ENCODE measurements at places on chromosomes 6 and 20.

DNA sequence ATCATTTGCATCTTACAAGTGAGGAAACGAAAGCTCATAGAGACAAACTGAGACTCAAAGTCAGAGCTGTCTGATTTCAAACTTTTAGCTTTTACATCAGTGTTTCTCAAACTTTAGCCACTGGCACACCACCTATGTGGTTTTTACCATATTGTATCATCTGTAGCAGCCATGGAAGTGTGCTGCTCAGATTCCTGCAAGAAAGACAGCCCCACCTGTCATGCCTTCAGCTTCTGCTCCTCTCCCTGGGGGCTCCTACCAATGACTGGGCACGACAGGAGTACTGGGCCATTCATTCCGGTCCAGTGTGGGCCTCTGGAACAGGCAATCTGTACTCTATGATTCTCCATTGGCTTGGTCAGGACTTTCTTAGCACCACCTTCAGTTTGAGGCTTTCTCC is 87.0 kb downstream of the BCAS1 start:
- no peak for DNase-seq

- no peak for DNase-seq
These were observed 7.3 kb downstream of the TFAP2D start for GRCh38 chr6:50720623-50721022.

- DNase-seq = no peak
These were observed 87.3 kb downstream of the KCNB1 start for GRCh38 chr20:49395183-49395582.

- DNase-seq = no peak
These were observed 215.8 kb upstream of the RREB1 start for GRCh38 chr6:6891949-6892461.

DNA sequence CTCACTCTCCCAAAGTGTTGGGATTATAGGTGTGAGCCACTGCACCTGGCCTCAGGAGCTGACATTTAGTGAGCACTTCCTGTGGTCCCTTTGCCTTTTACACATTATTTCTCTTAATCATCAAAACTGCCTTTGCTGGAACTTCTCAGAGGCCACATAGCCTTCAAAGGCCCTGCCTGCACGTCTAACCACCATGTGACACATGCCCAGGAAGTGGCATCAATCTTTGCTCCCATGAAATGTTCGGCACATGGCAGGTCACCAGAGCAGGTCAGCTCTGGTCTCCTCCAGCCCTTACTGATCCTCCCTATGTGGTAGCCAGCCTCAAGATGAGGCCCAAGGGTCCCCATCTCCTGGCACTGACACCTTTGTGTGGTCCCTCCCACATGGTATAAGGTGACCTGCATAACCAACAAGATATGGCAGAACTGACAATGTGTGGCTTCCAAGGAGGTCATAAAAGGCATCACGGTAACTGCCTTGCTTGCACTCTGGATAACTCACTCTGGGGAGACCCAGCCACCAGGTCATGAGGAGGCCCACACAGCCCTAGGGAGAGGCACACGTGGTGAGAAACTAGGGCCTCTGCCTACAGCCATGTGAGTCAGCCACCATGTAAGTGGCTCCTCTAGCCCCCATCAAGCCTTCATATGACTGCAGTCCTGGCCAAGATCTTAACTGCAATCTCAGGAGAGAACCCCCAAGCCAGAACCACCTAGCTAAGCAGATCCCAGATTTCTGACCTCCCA is 28.8 kb upstream of the HMGA1 start:
- DNase-seq = no peak

DNA sequence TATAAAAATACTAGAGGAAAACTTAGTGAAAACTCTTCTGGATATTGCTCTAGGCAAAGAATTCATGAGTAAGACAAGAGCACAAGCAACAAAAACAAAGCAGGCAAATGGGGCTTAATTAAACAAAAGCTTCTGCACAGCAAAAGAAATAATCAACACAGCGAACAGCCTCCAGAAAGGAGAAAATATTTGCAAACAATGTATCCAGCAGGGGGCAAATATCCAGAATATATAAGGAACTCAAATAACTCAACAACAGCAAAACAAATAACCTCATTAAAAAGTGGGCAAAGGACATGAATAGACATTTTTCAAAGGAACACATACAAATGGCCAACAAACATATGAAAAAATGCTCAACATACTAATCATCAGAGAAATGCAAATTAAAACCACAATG is 17.1 kb upstream of the HECA start:
- no peak for DNase-seq

DNA sequence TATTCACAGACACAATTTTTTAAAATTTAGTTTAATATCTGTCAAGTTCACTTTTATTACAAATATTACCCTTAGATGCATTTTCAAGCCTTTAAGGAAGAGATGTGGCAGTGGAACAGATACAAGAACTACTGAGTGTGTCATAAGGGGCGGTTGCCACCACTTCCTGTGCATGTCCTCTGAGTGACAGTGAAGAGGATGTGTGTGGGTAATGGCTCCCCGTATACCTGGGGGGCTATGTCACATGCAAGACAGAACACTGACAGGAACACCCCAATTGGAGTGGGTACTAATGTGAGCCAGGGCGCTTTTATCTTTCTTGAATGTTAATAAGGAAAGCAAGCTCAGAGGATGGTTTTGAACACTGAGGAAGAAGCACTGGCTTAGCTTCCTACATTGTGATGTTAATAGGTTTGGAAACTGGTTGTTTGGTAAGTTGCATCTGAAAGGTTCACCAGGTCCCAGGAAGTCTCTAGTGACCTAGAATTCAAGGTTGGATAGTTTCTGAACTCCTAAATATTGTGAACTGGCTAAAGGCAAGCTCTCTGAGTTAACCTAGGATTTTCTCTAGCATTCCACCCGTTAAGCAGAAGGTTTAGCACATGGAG is 83.4 kb upstream of the ASF1A start:
- DNase-seq = peak; percentile 20

DNA sequence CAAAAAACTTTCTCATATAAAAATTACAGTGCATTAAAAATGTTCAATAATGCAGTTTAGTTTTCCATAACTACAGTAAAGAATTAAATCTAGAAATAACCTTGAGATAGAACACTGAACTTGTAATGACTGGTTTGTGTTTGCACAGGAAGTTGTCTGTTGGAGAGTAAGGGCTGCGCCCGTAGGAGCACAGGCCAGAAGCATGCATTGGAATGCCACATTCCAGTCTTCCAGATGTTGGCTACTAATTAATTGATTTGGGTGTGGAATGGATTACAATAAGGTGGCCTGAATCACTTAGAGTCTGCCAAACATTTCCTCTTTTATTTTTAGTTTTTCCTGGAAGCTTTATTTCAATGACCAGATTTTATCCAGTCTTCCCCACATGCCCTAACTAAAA is 582.6 kb upstream of the MMS22L start:
- DNase-seq = no peak

DNA sequence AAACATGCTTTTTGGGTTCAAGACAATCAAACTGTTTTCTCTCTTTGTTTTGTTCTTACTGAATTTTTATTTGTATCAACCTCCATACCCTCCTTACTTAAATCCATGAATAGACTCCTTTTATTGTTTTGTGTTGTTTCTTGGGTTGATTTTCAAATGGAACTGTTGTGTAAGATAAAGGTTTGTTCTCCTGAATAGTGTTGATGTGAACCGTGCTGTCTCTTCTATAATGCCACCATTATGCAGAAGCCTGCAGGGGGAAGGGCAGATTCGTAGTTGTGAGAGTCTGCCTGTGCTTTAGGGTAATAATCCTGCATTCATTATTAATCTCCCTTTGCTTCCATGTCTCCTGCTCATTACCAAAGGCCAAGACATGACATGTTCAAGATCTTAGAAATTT is 105.9 kb downstream of the CDKAL1 start:
- DNase-seq = no peak

GRCh38 chr20:63434599-63435378 is 37.7 kb downstream of the KCNQ2 start:
- DNase-seq = peak; percentile 34

DNA sequence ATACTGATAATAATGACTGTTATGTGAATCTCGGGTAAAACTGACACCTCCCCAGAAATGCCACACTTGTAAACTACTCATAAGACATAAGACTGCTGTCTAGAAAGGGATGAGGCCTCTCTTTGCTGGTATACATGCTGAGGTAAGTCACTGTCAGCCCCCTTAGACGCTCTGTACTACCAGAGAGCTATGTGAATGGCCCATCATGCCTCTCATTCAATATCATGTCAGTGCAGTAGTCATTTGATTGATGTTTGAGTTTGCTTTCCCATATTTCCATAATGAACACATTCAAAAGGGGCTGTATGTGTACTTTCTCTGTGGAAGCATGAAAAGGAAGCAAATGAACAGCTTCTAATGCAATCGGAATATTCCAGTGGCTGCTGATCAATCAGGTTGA is 119.4 kb upstream of the AGPAT4 start:
- DNase-seq = no peak

- no peak for DNase-seq
These were observed 3.4 kb upstream of the SRC start for GRCh38 chr20:37342231-37343177.

- peak; percentile 50 for DNase-seq
These were observed 43.1 kb upstream of the TNFAIP3 start for GRCh38 chr6:137823826-137824555.

DNA sequence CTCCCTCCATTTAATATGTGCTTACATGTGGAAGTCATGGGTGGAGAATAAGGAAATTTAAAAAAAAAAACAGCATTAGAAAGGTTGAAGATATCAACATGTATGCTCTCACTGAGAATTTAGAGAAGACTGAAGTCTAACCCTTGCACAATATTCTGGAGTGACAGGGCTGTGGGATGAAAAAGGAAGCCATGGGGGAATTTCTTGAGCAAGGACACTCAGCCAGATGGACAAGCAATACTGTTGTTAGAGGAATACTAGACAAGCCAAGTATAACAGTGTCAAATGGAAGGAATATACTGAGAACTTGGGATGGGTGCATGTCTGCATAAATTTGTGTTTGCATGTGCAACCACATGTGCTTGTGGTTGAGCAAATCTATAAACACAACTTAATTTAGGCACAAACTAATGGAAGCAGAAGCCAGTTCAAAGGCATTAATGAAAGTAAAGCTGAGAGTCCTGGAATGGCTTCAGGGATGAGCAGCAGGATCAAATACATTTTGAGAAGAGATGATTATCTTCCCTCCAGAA is 119.7 kb downstream of the ADGRB3 start:
- DNase-seq = no peak

DNA sequence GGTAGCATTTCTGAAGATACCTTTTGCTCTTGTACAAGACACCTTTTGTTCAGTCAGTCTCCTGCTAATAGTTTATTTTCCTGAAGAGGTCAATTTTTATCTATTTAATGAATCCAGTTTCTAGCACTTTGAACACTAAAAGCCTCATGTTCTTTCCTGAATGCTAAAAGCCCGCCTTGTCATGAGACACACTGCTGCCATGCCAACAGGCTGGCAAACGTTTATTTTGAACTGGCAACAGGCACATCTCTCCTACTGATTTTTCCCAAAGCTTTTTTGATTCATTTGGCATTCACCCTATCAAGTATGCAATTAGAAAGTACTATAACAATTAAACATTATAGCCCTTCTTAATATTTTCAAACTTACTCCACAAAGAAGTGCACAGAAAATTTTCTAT is 421.2 kb upstream of the EYS start:
- no peak for DNase-seq
